Activated CD4-positive, alpha-beta T cell treated with anti-CD3 and anti-CD28 coated beads, Interleukin-2, amount 10 ng/mL, durations not matched to agents 24 days and 14 days (primary cell): ENCODE measurements at places on chromosomes 13 and 19.
A peak's percentile ranks its signal among the peaks of the same experiment; 100 is the strongest.

DNA sequence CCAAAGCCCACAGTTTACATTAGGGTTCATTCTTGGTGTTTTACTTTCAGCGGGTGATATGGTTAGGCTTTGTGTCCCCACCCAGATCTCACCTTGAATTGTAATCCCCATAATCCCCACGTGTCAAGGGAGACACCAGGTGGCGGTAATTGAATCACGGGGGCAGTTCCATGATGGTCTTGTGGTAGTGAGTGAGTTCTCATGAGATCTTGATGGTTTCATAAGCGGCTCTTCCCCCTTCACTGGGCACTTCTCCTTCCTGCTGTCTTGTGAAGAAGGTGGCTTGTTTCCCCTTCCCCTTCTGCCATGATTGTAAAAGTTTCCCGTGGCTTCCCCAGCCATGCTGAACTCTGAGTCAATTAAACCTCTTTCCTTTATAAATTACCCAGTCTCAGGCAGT is 12.0 kb downstream of the FPR2 start:
- no peak for DNase-seq

GRCh38 chr19:33248553-33248953 is 22.9 kb upstream of the SLC7A10 start:
- no peak for DNase-seq

DNA sequence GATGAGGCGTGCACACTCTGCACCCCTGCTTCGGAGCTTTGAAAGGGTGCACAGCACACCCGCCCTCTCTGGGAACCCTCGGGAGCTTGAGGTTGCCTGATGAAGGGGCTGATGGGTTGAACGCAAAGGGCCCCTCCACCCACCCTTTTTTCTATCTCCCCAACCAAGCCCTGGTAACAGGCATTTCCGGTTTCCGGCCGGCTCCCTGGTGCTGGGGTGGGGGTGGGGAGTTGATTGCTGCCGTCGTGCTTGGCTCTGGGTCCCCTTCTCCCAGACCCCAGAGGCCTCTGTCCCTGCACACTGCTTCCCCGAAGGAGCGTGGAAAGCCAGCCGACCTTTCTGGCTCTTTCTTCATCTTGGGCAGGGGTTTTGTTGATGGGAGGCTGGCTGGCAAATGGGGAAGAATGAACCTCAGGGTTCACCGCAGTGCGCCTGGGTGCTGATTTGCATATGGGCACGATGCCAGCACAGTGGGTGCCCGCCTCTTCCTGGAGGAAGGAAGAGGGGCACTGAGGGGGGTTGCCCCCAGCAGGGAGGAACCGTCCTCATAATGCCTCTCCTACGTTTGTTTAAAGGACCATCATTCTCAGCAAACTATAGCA is 29.1 kb downstream of the VAV1 start:
- DNase-seq = peak; percentile 93

GRCh38 chr13:46554951-46555350 is 2.0 kb downstream of the LRCH1 start:
- no peak for DNase-seq

- no peak for DNase-seq
These were observed 352.5 kb upstream of the ATXN8OS start for GRCh38 chr13:69755101-69755500.

DNA sequence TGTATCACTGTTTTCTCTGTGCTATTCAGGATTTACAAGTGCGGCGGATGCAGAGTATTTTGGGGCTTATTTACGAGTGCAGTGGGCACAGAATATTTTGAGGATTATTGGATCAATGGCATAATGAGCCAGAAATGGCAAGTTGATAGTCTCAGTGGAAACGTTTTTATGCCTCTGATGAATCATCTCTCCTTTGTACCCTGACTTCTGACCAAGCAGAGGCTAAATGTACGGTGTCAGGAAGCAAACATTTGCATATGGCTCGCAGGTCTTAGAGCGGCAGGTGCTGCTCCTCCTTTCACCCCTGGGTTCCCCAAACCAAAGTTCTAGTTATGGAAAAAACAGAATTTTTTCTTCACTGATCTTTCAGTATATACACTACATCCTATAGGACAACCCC is 94.5 kb downstream of the LIG4 start:
- DNase-seq = no peak

DNA sequence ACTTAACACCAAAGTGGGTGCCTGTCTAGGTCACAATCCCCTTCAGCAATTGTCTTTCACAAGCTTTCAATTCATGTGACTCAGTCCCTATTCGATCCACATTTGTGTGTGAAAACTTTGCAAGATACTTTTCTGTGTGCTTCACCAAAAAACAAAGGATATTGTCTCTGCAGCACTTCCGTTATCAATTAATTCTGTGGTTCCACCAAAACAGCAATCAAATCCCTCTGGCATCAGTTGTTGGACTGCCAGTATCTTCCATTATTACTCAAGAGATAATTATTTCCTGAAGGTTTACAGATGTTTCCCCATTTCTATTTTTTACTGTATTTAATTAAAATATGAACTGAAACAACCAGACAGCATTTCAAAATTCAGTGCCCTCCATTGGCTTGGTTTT is 481.4 kb downstream of the SUCLA2 start:
- DNase-seq = no peak

DNA sequence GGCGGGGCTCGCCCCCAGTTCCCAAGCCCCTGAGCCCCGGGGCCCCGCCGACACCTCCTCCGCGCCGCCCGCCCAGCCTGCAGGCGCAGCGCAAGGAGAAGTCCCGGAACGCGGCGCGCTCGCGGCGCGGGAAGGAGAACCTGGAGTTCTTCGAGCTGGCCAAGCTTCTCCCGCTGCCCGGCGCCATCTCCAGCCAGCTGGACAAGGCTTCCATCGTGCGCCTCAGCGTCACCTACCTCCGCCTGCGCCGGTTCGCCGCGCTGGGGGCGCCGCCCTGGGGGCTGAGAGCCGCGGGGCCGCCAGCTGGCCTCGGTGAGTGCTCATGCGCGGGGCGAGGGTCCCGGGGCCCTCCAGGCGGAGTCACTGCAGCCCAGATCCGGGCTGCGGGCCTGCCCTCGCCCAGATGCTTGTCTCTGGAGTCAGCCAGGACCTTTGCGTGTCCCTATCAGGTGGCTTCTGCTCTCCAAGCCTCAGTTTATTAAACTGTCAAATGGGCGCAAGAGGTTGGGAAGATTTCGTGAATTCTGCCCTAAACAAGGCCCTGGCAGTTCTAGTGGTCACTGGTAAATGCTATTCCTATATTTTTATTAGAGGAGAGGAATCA is 2.0 kb downstream of the NPAS1 start:
- DNase-seq = no peak

GRCh38 chr13:43872181-43872580 is 7.4 kb downstream of the CCDC122 start:
- DNase-seq = no peak

DNA sequence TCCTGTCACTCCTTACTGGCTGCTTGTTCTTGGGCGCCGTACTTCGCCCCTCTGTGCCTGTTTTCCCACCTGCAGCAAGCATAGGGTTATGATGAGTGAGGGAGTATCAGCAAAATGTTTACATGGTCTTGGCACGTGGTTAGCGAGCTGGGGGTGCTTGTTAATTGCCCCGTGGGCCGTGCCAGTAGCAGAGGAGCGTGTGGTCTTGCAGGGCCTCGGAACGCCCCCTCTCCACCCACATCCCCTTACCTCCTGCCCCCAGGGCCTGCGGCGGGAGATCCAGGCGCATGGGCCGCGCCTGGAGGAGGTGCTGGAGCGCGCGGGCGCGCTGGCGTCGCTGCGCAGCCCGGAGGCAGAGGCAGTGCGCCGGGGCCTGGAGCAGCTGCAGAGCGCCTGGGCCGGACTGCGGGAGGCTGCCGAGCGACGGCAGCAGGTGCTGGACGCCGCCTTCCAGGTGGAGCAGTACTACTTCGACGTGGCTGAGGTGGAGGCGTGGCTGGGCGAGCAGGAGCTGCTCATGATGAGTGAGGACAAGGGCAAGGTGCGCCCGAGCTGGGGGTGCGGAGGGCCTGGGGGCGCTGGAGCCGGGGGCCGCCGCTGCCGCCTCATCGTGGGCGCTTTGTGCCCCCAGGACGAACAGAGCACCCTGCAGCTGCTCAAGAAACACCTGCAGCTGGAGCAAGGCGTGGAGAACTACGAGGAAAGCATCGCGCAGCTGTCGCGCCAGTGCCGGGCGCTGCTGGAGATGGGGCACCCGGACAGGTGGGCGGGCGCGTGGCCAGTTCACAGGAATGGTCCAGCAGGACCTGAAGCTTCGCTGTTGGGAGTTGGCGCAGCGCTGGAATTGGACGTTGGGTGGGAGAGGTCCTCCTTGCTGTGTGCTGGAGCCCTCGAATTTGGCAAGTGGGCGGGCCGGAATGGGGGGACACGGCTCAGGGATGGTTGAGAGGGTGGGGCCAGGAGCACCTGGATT is 22.5 kb upstream of the SHKBP1 start:
- DNase-seq = no peak

- no peak for DNase-seq
These were observed 277.5 kb downstream of the DNAJC15 start for GRCh38 chr13:43300865-43301264.

- no peak for DNase-seq
These were observed 170.1 kb downstream of the OLFM4 start for GRCh38 chr13:53198736-53199135.

DNA sequence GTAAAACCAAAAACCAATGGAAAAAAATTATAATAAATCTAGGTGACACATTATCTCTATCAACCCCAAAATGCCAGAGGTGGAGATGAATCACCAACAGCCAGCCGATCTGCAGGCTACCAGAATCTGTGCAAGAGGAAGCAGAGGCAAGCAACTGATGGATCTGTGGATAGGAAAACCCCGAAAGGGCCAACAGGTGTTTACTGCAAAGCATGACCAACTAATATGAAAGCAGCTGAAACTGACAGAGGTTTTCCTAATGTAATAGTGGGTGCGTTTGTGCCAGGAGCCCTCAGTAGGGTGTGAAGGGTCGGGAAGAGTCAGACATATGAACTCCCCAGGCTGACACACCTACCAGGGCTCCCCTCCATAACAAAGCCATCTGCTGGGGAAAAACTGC is 554.6 kb downstream of the RFC3 start:
- no peak for DNase-seq

DNA sequence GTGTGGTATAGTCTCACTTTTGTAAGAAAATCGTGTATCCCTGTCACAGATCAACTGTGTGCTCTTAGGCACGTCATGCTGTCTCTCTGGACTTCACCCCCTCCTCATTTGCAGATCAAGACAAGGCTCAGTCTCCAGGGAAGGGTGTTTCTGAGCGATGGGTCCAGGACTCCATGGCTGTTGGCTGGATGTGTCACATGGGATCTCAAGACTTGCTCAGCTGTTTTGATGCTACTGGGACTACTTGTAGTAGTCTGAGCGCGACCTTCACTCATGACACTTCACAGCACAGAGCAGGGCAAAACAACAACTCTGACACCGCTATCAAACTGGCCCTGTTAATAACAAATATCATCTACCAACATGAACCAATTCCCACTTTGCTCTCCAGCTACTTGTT is 36.2 kb downstream of the SMAD9 start:
- DNase-seq = no peak

- DNase-seq = no peak
These were observed 33.0 kb downstream of the USP12 start for GRCh38 chr13:27138457-27139093.

DNA sequence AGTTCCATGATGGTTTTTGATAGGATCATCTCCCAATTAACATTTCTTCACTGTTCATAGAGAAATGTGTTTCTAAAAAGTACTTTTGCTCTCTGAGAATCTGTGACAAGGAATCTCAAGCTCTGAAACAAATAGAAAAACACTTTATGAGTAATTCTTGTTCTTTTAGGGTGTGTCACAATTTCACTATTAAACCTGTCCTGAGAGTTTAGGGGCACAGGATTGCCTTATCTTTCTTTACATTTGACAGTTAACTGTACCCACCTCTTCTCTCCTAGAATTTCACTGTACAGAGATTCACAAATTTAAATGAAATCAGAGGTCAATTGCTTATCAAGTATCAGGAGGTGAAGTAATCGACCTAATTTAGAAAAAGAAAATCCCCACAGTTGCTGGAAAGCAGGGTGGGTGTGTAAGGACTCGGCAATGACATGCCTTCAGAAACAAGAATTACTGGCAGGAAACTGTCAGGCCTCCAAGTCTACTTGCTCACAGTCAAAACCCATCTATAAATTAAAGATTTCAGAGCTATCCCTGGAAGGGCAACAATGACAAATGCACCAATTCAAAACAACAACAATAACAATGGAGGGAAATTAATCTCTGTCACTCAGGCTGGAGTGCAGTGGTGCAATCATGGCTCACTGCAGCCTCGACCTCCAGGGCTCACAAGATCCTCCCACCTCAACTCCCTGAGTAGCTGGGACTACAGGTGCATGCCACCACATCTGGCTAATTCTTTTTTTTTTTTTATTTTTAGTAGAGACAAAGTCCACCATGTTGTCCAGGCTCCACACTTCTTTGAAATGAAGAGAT is 250.2 kb downstream of the ABCC4 start:
- no peak for DNase-seq

DNA sequence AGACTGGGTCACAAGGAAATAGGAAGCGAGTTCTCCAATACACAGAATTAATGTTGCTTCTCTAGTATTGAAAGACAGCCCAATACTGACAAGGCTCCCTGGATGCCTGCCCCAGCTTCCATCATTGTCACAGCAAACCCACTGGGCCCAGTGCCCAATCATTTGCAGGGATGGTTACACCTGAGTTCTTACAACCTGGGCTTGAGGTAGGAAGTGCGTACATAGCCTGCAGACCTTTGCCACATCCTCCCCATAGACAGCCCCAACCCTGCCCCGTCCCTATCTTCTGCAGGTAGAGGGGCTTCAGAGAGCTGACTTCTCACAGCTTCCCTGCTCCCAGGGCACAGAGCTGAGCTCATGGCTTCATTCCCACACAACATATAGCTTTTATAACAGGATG is 108.1 kb upstream of the UBL3 start:
- no peak for DNase-seq

GRCh38 chr19:19034204-19034624 is 811 bp downstream of the ARMC6 start:
- DNase-seq = peak; percentile 94

DNA sequence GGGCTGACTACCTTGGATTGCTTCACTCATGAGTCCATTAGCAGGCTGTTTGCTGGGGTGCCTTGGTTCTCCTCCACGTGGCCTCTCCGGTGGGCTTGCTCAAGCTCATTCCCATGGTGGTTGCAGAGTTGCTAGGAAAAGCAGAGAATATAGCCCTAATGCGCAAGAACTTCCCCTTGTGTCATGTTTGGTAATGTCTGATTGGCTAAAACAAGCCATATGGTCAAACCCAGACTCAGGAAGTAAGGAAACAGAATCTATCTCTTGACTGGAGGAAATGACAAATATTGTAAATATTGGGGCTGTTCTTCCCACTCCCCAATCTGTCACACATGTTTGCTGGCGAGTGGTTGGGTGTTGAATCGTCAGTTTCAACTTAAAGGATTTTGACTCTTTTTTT is 12.1 kb downstream of the NFILZ start:
- DNase-seq = no peak

DNA sequence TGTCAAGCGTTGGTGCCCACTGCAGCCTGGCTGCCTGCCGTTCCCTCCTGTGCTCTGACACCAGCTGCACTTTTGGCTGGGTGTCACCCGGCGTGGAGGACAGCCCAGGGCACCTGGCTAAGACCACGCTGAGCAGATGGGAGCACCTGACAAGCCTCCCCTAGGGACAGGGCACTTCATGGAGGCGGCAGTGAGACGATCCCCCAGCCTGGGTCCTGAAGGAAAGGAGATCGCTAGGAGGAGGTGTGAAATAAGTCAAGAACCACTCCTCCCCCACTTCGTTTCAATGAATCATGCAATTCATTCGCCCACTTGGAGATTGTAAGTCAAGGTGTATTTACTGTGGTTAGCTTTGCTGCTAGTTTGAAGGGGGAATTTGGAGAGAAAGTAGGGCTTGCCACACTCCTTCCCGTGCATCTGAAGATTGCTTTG is 38.8 kb downstream of the VSTM2B start:
- no peak for DNase-seq
